ENCODE measurements at places on chromosomes 4 and X. TPM values are rescaled to one million over a fixed set of nuclear protein-coding genes. Genes with fewer than 3 reads are reported as not detected.

DNA sequence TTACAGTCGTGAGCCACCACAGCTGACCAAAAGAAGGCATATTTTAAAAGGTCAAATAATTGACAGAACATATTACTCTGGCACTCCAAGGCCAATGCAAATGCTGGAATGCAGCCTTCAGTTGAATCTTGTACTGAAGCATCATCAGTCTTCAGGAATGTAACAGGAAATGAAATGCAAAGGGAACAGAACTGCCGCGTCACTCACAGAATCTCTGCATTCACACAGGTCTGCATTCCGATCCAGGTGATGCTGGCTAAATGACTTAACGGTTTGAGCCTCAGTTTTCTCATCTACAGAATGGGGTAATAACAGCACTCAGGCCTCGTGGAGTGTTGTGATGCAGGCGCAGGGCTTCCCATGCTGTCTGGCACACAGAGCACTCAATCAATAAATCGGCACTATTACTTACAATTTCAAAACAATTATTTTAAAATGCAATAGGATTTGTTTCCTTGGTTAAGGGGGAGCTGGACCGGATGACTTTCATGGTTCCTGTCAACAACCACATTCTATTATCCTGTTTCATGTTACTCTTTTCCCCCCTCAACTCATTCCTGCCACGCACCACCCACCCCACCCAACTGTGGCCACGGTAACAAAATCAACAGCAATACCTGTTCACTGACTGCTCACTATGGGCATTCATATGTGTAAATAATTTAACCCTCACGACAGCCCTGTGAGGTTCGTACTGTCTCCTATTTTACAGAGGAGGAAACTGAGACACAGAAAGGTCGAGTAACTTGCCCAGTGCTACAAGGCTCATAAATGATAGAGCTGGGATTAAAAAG lies 32.4 kb downstream of the IGFBP7 start:
- H3K4me1 ChIP-seq = peaks cover 21% of the 10 kb centered on the region
- H3K36me3 ChIP-seq = no peaks in the 10 kb centered on the region
- no peak for DNase-seq
- H3K4me3 ChIP-seq = no peak overlapping the region

GRCh38 chrX:30483996-30484395 lies 93.6 kb downstream of the TASL start:
- no peaks in the 10 kb centered on the region for H3K4me1 ChIP-seq
- no peak overlapping the region for H3K27ac ChIP-seq
- H3K4me3 ChIP-seq = no peak overlapping the region
- no peaks in the 10 kb centered on the region for H3K27me3 ChIP-seq
- DNase-seq = no peak

DNA sequence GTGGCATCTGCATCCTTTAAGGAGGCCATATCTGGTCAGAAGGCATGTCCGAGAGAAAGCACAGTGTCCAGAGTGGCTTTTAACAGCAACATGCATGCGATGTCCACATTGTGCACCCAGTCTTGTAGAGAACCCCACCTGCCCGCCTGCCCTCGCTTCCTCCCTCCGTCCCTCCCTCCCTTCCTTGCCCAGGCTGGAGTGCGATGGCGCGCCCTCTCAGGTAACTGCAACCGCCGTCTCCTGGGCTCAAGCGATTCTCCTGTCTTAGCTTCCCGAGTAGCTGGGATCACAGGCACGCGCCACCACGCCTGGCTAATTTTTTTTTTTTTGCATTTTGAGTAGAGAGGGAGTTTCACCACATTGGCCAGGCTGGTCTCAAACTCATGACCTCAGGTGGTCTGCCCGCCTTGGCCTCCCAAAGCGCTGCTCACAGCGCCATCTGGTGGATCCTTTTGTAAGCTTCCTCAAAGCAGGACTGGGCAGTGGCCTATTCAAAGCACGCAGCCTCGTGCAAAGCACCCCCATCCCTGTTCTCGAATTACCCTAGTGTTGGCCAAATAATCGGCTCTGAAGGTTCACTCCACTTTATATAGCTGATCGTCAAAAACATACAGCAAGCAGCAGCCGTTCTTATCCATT lies 15.0 kb downstream of the BRCC3 start:
- no peaks in the 10 kb centered on the region for H3K27me3 ChIP-seq
- H3K27ac ChIP-seq = no peak overlapping the region
- no peaks in the 10 kb centered on the region for H3K4me1 ChIP-seq
- DNase-seq = no peak
- H3K36me3 ChIP-seq = peaks cover 2% of the 10 kb centered on the region

COL4A5 gene
- total RNA-seq = 48.0 TPM

LRRC66 gene
- total RNA-seq = 1.1 TPM
